ENCODE measurements at places on chromosomes 16 and 17.

- DNase-seq: peak; percentile 84
Observed at GRCh38 chr16:67393111-67393787, at the start of gene TPPP3. Gene TPPP3, minus strand, starts transcription at chr16:67393498. Its CDS starts 2,387 bp downstream, at chr16:67391111.

- no peak for DNase-seq
Observed at GRCh38 chr17:76700270-76700616, 10.5 kb downstream of the MXRA7 start.

DNA sequence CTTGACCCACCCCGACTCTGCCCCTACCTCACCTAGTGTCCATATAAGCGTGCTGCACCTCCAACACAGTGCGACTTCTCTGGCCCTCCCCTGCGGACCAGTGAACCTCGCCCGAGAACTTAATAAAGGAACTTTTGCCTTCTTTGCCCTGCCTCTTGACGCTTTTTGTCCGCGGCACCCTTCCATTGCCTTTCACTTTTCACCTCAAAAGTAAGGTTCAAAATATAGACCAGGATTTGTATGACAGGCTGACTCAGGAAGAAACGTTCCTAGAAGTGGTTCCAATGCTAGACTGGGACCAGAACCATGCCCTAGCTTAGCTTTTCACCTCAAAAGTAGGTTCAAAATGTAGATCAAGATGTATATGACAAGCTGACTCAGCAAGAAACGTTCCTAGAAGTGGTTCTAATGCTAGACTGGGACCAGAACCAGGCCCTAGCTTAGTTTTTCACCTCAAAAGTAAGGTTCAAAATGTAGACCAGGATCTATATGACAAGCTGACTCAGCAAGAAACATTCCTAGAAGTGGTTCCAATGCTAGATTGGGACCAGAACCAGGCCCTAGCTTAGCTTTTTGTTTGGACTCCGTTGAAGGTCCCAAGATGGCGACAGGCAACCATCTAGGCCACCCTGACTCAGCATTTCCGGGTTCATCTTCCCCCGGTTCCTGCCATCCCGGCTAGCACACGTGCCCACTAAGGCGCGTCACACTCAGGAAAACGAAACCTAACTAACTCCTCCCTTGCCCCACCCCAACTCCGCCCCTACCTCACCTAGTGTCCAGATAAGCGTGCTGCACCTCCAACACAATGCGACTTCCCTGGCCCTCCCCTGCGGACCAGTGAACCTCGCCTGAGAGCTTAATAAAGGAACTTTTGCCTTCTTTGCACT, 51.0 kb upstream of the TMEM97 start:
- DNase-seq: no peak

GRCh38 chr17:16329519-16330271, 23.6 kb downstream of the CENPV start:
- DNase-seq: no peak

All from activated CD4-positive, alpha-beta T cell treated with anti-CD3 and anti-CD28 coated beads, Interleukin-2, amount 10 ng/mL, durations not matched to agents 24 days and 14 days (primary cell).